ENCODE measurements at places on chromosomes 13 and 19. TPM values are rescaled to one million over a fixed set of nuclear protein-coding genes. Genes with fewer than 3 reads are reported as not detected.

DNA sequence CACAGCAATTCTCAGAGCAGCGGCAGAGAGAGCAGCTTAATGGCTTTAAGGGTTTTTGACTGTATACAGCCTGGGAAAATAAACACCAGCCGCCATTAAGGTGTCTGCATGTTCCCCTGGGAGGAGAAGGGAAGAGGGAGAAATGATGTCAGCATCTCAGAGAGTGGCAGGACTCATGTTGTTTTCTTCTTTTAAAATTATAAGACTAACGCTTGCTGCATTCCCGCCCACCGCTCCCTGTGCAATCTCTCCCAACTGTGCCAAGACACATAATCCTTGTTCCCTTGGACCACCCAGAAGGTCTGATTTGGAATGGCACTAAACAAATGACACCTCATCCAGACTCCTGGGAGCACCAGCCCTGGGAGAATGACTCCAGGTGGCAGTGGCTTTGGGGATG lies 27.7 kb upstream of the FAM216B start:
- DNase-seq: no peak

IQCN gene
- polyA plus RNA-seq: 0.82 TPM

- no peak for DNase-seq
Measured at GRCh38 chr19:38735257-38735686, 9.0 kb downstream of the CAPN12 start.

DAND5 gene
- polyA plus RNA-seq: not detected

- peak; percentile 92 for DNase-seq
Measured at GRCh38 chr19:37817180-37817981, 38.0 kb upstream of the ZNF573 start.

DNA sequence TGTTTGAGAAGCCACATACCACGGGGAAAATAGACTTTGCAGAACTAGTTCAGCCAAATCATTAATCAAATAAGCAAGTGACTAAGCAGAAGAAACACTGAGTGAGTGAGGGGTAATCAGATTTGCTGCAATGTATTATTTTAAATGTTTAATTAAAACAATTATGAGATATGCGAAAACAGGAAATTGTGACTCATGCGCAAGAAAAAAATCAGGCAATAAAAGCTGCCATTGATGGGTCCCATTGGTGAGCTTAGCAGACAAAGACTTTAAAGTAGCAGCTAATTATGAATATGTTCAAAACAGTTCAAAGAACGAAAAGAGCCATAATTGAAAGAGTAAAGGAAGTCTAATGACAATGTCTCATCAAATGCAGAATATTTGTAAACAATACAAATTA lies 644.1 kb downstream of the GPC5 start:
- no peak for DNase-seq

GRCh38 chr13:48112896-48113755 lies 18.2 kb upstream of the MED4 start:
- DNase-seq: no peak

DNA sequence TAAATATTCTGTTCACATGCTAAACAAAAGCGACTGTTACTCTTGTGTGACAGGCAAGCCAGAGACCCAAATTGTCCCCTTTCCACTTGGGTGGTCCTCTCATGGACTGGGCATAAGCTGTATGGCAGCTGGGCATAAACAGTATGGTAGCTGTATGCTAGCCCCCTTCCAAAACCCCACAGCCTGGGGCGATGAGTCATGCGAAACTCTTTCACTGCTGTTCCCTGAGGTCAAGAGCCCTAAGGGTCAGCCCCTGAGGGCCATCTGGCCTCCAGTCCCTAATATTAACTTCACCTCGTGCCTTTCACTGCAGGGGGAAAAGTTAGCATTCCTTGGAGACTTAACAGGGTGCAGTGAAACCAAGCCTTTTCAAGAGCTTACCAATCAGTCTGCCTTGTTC lies 45.6 kb upstream of the ZNF562 start:
- DNase-seq: no peak

CRX gene
- not detected for polyA plus RNA-seq

DNA sequence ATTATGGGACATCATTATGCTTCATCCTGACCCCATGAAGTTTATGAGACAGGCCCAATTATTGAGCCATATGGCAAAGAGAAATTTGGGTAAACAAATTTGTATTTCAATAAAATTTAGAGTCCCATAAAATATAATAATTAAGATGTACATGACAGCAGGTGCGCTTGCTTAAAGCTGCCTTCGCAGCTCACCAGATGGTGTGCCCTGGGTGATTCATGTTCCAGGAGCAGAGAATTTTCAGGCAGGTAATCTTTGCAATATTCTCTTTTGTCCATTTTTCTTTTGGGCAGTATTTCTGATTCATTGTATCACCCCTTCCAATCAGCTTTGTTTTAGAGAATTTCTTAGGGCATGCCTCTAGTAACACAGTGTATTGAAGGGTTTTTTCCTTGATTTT lies 39.5 kb upstream of the WASF3 start:
- DNase-seq: no peak

LRRC63 gene
- 0.17 TPM for polyA plus RNA-seq

GRCh38 chr13:70108356-70109105 lies at the start of gene KLHL1:
Gene KLHL1 (minus strand): TSS chr13:70108452. CDS start chr13:70107699, 753 bp downstream.
- peak; percentile 56 for DNase-seq

All from kidney (tissue), 22 donors.